Midbrain (tissue), 1 donor: ENCODE measurements at places on chromosomes 1 and 21.

DNA sequence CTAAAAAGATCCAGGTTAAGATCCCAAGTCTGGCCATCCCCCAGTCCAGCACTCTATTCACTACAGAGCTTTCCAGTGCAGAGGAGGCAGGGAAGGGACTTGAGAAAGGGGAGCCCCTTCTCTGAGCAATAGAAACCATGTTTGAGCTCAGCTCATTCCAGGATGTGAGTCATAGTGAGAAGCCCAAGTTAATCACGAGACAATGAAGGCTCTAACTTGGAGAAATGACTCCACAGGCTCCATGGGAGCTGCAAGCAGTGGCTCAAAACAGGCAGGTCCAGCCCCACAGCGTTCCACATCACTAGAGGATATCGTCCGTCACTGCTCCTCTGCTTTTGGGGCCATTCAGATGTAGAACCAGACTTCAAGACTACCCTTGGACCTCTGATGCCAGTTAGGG is 59.1 kb downstream of the CAMK2N1 start:
- DNase-seq = no peak

DNA sequence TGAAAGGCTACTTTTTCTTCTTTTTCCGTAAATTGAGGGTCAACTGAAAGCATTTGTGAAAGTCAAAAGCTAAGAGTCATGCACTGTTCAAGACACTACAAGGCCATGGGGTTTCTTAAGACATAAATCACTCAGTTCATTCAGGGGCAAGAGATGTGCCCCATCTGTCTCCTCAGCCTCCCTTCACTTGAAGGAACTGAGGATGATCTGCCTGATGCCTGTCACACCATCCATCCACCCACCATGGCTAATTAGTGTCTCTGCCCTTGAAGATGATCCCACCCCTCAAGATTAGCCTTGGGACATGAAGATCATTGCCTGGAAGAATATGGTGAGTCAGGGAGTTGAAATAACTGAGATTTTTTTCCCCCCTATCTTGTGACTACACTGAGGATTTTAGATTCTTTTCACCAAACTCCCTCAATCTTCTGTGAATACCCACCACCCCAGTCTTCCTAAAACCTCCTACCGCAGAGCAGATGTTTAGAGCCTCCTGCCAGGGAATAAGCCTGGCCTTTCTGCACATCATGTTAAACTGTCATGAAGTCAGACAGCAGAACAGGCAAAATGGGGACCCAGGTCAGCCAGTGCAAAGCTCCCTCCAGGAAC is 88.6 kb upstream of the LMO4 start:
- DNase-seq = no peak

- no peak for DNase-seq
Measured at GRCh38 chr21:33451634-33452071, 28.1 kb downstream of the TMEM50B start.

DNA sequence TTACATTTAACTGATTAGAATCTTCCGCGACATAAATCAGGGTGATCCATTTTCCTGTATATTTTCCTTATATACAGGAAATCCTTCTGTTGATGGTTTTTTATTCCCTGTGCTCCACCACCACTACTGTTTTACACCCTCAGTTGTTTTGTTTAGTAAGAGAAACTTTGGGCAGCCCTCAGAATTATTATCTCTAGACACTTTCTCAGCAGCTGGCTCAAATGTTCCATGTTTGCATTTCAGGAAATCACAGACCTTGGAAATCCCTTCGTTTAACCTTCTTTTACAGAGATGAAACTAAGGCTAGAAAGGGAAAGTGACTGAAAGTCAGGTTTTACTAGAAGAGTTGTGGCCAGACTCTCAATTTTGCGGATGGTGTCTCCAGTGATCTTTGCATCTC is 15.2 kb downstream of the ZNF697 start:
- DNase-seq = no peak

DNA sequence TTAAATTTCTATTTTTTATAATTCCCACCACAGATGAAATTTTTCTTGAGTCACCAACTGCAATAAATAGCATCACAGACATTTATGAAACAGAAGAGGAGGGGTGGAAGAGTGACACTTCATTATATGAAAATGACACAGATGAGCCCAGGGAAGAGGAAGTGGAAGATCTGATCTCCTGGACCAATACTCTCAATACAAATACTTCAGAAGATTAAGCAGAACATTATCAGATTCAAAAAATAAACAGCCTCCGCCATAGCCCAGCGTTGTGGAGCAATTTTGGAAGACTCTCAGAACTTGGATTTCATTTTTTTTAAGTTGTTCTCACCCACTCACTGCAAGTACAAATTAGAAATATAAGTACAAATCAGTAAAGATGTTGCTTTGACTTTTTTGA is 63.6 kb downstream of the UBE2U start:
- no peak for DNase-seq
